Activated T-cell treated with anti-CD3 and anti-CD28 coated beads, Interleukin-2, amount 50 U/mL, for 48 hours (primary cell): ENCODE measurements at places on chromosomes 16 and 17.
A peak's percentile ranks its signal among the peaks of the same experiment; 100 is the strongest.

- peak; percentile 54 for DNase-seq
Observed at GRCh38 chr17:7862692-7863437, 5.1 kb downstream of the CYB5D1 start.

DNA sequence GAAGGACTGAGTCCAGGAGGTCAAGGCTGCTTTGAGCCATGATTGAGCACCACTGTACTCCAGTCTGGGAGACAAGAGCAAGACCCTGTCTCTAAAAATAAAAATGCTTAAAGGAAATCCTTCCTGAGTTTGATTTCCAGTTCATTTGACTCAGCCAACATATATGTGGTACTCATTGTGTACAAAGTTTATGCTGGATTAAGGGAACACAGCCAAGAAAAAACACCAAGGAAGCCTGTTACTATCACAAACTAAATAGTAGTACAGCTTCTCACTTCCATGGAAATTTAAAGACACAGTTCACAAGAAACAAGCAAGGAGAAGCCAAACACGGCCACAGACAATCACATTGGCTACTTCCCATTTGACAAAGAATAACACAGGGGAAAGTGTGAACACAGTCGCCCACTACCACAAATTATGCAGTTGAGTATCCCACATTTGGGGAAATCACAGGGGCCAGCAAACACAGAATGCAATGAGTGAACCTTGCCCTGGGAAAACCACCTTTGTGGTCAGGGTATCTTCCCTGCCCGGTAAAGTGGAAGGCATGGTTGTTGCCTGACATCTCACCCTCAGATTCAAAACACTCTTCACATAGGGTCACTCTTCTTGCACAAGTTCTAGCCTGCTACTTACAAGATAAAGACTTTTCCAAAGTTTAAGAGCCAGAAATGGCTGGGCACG is 14.5 kb downstream of the TEX14 start:
- DNase-seq, result no peak

GRCh38 chr17:71334048-71334751 is 786.6 kb upstream of the SOX9 start:
- DNase-seq, result no peak

DNA sequence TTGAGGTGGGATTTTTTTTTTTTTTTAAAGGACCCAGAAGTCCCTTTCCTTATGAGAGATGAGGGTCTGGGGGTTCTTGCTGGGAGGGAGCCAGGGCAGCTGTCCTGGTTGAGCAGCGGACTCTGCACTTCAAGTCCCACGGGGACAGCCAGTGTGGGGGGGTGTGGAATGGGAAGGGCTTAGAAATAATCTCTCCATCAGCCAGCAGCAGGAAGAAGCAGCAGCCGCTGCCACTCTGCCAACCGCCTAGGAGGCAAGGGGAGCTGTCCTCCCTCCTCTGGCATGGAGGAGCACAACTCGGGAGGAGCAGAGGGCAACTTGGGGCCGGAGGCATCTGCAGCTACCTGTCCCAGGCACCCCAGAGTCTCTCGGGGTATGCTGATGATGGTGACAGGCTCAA is at the start of gene KCNG4:
TSS of gene KCNG4 (minus strand) at position 104 of the 400 bp plus-strand sequence. CDS start 2,527 bp downstream, outside the sequence.
- DNase-seq, result no peak

- DNase-seq, result no peak
Observed at GRCh38 chr16:9555051-9555450, 463.6 kb downstream of the HAPSTR1 start.

- DNase-seq, result peak; percentile 98
Observed at GRCh38 chr16:66521951-66522771, 27.8 kb downstream of the TK2 start.

- no peak for DNase-seq
Observed at GRCh38 chr17:51085150-51085805, 35.4 kb downstream of the SPAG9 start.

GRCh38 chr17:30232824-30233427 is 2.6 kb downstream of the SLC6A4 start:
- no peak for DNase-seq

- DNase-seq, result no peak
Observed at GRCh38 chr16:88016964-88017363, 65.7 kb downstream of the BANP start.

DNA sequence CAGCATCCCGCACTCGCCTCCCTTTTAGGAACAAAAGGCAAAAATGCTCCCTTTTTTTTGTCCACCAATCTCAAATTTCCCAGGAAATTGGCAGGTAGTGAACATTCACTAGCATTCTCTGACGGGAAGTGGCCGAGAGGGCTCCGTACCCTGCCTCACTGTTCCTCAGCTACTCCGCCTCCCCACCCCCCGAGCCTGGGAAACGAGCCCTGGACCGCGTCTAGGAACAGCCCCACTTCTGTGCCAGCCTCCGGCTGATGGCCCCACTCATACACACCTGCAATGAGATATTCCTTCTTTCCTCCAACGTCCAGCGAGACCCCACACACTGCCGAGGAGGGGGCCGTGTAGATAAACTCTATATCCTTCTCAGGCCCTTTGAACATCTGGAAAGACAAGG is 30.0 kb upstream of the USP36 start:
- DNase-seq, result no peak

DNA sequence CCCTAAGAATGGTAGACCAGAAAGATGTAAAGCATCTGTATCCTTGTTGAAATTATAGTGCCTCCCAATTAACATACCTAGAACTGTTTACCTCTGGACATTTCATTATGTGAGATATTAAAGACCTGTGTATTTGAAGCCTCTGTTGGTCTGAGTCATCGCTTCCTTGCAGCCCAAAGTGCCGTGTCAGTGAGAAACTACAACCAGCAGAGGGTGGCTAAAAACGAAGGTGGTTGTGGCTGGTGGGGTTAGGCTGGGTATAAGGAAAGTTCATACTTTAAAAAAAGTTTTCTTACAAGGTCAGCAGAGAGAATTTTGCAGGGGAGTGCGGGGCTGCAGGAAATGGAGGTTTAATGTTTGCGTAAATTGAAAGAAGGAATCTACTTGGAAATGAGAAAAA is 290.7 kb downstream of the TMEM114 start:
- no peak for DNase-seq
